ENCODE measurements at places on chromosomes 5 and 9.

DNA sequence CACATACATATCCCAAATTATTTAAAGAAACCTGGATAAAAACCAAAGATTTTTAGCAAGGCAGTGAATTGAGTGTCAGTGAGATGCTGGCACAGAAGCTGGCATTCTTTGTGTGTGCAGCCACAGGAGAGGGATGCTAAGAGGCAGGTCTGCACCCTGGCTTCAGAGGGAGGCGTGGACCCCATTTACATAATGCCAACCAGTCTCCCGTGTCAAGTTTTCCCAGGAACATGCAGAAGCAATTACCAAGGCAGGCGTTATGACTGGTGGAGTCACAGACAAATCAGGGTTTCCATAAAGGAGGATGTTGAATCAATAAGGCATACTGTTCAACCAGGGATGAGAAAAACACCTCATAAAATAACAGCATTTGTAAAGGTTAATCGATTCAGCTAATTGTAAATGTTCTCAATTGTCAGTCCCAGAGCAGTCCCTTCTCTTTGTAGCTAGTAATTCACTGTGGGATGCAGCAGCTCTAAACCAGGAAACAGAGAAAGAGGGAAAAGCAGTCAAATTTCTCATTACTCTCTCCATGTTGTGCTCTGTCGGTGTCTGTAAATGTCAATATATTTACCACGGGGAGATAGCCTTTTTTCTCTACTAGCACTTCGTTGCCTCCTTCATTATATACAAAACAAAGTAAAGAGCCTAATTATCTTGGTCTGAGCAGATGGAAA, 452.4 kb upstream of the GRAMD2B start:
- DNase-seq: no peak

- DNase-seq: no peak
Observed at GRCh38 chr5:158235159-158235547, 376.2 kb upstream of the CLINT1 start.

DNA sequence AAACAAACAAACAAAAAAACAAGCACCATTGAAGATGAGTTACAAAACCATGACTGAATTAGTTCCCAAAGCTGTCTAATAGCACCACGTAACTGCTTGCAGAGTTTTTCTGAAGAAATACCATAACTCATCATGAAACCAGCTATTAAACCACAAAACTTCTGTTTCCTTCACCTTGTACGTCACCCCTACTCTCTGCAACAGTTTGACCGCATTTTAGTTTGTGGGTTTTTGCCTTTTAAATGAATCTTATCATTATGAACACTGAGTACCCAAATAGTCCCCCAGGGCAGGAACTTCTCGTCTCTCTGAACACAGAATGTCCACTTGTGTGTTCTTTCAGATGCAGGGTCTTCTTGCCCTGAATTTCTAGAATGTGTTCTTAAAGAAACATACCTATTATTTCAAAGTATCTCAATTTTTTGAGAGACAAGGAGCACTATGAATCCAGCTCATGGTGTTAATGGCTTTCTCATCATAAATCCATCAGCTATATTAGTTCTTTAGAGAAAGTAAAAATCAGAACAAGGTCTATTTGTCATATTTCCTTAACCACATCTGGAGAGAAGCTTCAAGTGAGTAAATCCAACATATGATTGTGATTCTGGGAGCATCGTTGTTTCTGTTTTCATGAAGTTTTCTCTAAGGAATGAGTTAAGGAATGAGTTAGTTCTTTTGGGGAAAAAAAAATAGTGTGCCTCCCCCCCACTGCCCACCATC, 210.6 kb downstream of the AUH start:
- no peak for DNase-seq

DNA sequence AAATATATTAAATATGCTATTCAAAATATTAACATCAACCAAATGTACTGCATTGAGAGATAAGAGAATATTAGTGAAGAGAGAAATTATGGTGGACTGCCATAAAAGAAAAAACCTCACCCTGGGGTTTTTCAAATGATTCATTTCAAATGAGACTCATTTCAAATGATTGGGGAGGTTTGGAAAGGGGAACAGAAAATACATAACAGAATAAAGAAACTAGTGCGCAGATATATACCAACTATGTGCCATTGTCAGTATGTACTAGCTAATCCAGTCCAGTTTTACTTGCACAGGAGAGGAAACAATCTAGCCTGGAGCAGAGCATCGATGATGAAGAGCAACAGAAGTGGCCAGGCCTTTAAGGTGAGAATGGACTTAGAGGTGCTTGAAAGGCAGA, 651.6 kb upstream of the RORB start:
- no peak for DNase-seq

GRCh38 chr9:13179257-13179656, 100.2 kb downstream of the MPDZ start:
- DNase-seq: no peak

DNA sequence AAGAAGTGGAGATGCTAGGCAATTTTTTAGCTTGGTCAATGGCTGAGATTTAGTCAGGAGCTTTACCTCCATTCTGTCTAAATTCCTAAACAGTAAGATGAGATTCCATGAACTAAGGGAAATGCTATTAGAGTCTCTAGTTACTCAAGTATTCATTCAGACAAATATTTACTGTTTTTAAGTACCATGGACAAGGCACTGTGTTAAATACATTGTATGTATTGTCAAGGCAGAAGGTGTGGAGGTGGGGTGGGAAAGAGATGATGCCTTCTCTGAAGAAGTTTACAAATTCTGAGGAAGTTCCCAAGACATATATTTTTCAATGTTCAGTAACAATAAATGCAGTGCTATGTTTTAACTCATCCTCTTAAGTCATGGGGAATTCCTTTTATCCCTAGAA, 459.9 kb upstream of the NMUR2 start:
- no peak for DNase-seq

DNA sequence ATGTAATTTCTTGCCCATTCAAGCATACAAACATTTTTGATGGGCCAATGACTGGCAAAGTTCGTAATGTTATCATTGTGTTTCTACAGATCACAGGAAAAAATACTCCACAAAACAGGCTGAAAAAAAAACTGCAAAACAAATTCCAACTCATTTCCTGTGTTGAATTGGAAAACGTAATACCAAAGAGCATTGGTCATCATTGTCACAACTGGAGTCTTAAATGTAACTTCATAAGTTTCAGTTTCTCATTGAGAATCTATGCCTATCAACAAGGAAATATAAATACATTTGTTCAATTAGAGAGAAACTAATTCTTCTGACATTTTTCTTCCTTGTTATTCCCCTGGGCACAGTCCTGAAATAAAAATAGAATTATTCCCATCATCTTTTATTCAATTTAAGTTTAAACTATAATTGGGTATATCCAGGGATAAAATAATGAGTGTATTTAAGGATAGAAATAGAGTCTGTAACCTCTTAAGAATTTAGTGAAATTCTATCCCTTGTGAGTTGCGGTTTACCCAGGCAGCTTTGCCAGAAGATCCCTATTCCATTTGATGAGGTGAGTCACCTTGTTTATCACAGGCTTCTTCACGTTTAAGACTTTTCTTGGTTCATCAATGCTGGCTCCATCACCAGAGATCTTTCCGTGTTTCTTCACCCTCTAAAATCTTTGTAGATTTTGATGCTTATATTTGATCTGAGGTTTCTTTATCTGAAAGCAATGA, 112.7 kb upstream of the ITGA1 start:
- DNase-seq: no peak

- DNase-seq: no peak
Observed at GRCh38 chr9:70534471-70534870, 120.0 kb upstream of the KLF9 start.

DNA sequence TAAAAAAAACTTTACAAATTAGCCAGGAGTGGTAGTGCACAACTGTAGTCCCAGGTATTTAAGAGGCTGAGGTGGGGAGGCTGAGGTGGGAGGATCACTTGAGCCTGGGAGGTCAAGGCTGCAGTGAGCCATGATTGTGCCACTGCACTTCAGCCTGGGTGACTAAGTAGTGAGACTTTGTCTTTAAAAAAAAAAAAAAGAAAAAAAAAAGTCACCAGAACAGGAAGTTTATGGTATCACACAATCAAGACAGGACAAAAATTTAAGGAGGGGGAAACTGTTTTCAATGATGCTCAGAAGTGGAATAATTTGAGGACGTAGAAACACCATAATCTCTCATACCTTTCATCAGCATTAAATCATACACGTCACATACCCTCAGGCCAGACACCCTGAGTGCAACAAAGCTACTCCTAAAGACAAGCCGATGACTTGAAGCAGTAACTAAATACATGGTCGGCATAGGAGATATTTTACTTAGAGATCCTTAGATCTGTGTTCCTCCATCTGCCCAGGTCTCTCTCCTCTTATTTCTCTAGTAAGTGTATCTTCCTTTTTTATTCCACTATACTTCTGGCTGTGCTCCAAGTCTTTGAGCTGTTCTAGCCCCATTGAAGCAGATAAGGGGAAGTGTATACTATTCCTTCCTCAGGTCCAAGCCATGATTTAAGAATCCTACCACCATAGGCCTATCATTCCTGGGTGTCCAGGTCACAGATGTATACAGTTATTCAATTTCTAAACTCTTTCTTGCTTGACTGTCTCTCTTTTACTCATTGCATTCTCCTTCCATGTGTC, 91.3 kb upstream of the APC start:
- no peak for DNase-seq

- no peak for DNase-seq
Observed at GRCh38 chr5:135009736-135010501, 24.1 kb downstream of the PITX1 start.

- no peak for DNase-seq
Observed at GRCh38 chr5:36770125-36770524, 106.4 kb upstream of the NIPBL start.

DNA sequence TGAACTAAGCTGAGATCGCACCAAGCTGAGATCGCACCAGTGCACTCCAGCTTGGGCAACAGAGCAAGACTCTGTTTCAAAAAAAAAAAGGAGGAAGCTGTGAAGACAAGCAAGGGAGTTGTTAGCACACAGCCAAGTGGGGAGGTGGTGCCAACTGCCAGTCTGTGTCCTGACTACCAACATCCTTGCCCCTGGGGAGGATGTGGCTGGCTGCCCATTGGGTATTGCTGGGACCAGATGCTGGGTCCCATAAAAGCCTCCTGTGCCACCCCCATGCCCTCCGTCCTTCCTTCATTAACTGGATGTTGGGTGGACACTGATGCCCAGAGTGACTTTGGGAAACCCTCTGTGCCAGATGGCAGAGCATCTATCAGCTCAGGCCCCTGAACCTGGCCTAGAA, 157.1 kb upstream of the COL5A1 start:
- DNase-seq: no peak

DNA sequence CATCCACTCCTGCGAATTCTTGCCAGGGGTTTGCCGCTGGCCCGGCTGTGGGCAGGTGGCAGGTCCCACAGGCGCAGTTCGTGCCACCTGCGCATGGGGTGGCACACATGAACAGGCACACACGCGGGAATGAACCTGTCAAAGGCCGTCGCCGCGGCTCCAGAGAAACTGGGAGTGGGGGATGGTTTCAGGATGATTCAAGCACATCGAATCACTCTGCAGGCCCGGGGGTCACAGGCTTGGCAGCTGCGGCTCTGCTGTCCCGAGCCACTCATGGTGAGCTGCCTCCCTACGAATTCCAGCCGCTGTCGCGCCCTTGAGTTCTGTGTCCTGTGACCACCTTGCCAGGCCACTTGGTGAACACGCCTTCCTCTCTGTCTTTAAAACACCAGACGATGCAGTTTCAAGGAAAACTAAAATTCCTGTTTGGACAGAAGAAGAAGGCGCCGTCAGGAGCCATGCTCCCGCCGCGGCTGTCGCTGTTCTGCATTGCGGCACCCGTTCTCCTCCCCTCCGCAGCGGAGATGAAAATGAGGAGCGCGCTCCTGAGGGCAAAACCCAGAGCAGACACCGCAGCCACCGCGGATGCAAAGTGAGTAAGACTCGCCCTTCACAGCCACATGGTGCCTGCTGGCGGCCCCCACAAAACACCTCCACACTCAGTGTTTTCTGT, 15.4 kb upstream of the EXOC3 start:
- DNase-seq: no peak

GRCh38 chr9:134029248-134030226, 4.3 kb downstream of the BRD3OS start:
- no peak for DNase-seq

DNA sequence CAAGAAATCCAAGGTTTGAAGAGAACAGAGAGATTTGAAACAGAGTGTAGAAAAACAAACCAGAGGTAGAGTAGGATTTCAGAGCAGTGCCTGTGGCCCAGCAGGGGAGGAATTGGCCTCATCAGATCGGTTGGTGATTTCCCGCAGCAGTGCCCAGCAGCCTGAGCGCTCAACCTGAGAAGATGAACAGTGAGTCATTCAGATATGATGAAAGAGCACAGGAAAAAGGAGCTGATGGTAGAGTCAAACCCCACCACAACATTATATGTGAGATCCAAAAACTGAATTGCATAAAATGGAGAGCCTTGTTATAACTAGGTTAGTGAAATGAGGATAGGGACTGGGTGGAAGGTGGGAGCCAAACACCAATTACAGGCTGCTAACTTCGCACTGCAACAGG, 248.9 kb downstream of the PIK3R1 start:
- peak; percentile 61 for DNase-seq

DNA sequence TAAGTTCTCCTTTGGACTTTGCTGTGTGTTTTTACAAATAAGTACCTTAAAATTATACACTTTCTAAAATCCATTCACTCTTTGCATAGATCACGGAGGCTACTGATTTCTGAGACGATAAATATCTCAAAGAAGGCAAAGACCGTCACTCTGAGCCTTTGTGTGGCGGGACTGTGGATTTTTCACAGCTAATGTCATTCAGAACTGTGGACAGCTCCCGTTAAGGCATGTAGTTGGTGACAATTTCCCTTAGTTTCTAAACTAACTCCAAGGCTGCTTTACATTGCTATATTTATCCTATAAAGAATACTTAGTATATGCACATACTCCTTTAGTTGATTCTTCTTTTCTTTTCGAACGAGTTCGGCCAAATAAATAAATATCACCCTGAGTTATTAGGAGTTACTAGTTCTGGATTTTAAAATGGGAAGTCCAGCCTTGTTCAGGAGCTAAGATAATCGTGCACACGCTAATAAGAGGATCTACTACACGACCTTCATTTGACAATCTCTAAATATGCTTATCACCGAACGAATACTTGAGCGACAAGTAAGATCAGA, 1.8 kb downstream of the HCN1 start:
- no peak for DNase-seq

DNA sequence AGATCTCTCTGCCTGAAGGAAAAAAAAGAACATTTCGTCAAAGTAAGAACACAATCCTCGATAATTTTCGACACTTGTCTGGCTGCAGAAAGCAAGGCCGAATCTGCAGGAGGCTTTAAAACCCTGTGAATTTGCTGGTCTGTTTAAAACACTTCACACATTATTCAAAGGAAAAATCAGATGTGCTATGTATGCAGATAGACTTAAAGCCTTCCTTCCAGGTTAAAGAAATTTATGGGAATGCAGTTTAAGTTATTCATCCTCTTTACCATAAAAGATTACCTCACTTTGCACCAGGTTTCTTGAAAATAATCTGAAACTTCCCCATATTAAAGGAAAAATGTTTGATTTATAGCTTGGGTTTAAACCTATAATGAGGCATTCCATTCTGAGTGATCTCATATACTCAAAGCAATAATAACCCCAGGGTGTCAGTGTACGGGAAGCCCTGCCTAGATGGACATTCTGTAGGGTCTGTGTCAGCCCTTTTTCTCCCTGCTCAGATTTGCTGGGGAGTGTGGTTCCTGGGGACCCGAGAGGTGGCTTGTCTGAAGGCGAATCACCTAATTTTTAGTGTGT, 323.5 kb upstream of the SLC24A2 start:
- DNase-seq: no peak

GRCh38 chr5:115336201-115336720, 39.8 kb upstream of the CCDC112 start:
- no peak for DNase-seq

- no peak for DNase-seq
Observed at GRCh38 chr9:758146-758545, 83.4 kb upstream of the DMRT1 start.

All from stimulated activated CD8-positive, alpha-beta memory T cell treated with anti-CD3 and anti-CD28 coated beads, Interleukin-7, amount 100 ng/mL, for 48 hours (primary cell).